GM10248 (cell line): ENCODE measurements at places on chromosomes 3 and 15.

DNA sequence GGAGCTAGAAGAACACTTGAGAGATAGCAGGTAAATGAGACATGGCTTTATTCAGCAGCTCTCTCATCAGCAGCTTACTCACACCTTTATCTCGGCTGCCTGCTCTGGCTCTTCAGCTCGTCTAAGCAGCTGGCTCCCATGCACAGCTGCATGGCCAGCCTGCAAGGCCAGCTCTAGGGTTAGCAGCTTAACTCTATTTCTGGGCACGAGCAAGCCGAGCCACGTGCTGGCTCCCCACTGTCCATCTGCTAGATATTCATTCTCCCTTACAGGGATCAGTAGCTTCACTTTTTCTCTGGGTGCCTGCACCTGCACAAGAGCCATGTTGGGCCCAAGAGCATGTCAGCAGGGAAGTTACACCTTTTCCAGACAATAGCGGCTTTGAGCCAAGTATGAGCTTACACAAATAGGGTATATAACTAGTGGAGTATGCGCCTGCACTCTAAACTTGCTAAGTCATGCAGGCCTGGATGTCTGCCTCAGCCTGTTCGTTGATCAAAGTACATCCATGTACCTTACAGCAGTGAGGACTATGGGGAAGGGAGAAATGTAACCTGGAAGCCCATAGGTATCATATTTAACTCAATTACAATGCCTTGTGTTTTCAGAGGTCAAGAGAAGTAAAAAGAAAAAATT is 174.9 kb upstream of the SNTN start:
- no peak for DNase-seq

GRCh38 chr15:27550635-27551034 is 548.5 kb downstream of the OCA2 start:
- DNase-seq, result no peak

- DNase-seq, result no peak
Measured at GRCh38 chr3:178583963-178584575, 47.8 kb downstream of the KCNMB2 start.

DNA sequence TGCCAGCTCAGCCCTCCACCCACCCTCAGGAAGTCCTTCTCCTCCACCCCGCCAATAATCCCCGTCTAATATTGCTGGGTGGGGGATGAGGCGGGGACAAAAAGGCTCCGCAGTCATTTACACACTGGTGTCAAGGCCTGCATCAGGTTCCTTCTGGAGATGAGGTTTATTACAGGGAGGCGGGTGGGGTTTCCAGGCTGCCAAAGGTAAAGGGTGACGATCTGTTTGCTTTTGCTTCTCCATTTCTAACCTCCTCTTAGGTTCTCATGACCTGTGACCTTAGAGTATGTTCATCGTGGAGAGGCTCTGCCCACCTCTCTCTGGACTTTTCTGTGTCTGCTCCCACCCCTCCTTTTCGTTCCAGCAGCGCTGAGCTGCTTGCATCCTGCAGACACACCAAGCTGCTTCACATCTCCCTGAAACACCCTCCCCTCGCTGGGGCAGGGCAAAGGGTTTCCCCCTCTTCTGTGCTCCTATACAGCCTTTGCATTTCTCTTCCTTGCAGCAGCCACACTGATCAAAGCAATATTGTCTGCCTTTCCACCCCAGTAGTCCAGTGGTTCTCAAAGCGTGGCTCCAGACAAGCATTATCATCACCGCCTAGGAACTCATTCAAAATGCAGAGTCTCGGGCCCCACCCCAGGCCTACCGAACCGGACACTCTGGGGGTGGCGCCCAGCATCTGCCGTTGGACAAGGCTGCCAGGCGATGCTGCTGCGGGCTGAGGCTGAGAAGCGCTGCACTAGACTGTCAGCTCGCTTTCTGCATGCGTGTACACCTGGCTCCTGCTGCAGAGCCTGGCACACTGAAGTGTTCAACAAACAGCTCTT is 26.6 kb downstream of the CA12 start:
- no peak for DNase-seq

GRCh38 chr15:65618560-65619109 is 3.1 kb upstream of the SLC24A1 start:
- DNase-seq, result no peak

DNA sequence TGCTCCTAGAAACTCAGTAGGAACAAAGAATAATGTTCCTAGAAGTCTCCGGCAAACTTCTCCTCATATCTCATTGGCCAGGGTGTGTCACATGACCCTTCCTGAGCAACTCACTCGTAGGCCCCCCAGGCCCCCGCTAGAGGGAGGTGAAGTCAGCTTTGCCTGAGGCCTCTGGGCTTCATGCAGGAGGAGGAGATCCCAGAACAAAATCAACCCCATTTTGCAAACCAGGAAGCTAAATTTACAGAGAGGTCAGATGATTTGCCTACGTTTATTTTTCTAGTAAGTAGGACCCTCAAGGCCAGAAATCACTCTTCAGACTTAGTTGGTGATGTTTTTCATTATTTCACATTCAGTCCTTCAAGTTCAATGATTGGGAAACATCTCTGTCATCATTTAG is 99.1 kb downstream of the SSR3 start:
- DNase-seq, result no peak

DNA sequence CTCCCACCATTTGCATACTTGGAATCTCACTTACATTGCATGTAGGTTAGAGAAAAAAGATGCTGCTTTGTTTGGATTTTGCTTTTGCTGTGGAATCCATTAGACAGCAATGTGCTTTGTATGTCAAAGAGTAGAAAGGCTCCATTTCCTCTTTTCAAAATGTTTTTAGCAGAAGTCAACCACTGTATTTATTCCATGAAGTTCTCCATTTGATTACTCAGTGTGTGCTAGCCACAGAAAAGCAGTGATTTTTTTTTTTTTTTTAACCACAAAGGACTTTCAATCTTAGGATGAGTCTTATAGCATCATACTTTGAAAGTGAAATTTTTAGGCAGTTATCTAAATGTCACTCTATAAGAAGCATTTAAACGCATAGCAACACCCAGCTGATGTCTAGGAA is 285.0 kb upstream of the ADAMTS9 start:
- no peak for DNase-seq

- DNase-seq, result no peak
Measured at GRCh38 chr3:31620656-31621055, 87.9 kb downstream of the STT3B start.

- DNase-seq, result no peak
Measured at GRCh38 chr3:144839991-144840390, 868.4 kb downstream of the DIPK2A start.

GRCh38 chr3:69403454-69403853 is 17.6 kb upstream of the FRMD4B start:
- no peak for DNase-seq

DNA sequence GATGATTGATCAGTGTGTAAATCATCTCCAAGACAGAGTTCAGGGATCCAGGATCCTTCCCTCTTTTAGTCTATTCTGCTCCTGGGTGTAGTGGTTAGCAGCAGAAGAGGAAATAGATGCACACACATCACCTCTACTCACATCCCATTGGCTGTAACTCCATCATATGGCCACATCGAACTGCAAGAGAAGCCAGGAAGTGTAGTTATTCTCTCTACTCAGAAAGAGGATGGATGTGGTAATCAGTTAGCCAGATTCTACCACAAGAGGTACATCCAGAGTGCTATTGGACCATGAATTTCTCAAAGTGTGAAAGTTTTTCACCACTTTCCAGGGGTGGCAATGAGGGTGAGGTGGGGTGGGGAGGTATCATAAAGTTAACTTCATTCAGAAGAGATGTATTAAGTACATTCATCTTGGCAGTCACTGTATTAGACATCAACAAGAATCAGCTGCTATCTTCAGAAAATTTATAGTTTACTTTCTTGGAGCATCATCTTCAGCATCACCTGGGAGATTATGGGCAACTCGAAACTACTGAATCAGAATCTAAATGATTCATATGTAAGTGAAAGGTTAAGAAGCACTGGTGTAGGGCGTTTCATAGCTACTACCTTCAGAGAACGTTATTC is 60.6 kb upstream of the GAP43 start:
- DNase-seq, result no peak

GRCh38 chr15:98715890-98716443 is 67.6 kb downstream of the IGF1R start:
- DNase-seq, result no peak

DNA sequence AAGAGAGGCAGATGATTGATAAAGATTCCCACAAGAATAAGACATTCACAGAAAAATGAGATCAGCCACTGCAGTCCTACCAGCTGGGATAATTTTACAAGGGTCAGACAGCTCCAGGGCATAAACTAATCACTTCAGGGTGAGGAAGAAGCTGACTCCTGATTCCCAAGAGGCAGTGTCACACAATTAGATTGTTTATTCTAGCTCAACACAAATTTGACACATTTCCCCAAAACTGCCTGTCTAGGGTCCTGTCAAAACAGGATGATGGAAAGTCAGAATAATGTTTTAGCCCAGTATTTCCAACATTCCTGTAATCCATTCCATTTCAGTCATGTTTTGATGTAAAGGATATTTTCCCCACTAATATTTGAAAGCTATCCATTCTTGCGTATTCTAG is 110.8 kb downstream of the TNIK start:
- no peak for DNase-seq

DNA sequence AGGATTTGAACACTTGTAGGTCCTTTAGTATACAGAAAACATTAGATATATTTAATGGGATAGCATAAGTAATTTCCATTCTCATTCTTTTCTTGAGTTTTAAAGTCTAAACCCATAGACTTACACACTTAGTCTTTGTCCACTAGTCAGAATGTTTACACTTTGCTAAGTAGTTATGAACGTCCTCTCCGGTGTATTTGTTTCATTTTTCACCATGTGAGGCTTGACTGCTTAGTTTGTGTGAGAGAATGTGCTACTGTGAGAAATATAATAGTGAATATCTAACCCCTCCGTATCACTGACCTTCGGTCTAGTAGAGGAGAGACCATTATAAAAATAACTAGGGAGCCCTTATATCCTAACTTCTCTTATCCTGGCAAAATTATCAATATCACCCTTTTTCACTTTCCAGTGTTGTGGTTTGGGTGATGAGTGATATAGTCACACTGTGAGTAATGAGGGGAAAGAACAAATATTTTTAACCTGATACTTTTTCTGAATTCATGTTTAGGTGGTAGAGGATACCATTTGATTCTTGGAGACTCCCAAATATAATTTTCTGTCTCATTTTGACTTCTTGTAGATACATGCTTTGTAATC is 122.4 kb downstream of the UBE2E2 start:
- no peak for DNase-seq

DNA sequence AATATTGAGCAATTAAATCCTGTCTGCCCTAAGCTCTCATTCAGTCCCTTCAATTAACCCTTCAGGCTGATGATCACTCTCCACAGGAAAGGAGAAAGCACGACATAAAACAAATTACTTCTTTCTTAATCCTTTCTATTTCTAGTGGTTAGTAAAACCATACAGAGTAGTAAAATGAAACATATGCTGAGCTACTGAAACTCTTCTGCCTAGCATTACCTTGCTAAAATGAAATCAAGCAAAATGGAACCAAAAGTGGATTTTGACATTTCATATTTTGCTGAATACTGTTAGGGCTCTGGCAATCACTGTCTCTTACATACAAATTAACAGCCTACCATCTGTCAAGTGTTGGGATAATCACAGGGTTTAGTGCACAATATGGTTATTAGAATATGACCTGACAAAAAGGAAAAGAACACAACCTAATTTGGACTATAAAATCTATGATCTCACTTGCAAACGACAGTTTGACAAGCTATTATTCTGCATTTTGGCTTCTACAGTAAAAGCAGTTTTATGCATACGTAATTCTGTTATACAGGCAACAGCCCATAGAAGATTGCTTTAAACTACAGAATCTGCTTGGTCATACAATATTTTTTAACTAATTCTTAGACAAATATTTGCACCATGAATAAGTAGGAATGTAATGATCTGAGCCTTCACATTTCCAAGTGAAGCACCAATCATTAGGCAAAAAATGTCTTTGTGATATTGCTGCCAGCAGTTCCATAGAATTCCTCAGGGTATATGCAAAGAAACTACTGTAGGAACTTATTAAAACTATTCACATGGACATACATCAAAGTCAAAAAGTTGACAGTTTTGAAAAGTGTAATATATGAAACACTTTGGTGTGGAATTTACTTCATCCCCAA is 105.0 kb downstream of the FHIT start:
- DNase-seq, result no peak

DNA sequence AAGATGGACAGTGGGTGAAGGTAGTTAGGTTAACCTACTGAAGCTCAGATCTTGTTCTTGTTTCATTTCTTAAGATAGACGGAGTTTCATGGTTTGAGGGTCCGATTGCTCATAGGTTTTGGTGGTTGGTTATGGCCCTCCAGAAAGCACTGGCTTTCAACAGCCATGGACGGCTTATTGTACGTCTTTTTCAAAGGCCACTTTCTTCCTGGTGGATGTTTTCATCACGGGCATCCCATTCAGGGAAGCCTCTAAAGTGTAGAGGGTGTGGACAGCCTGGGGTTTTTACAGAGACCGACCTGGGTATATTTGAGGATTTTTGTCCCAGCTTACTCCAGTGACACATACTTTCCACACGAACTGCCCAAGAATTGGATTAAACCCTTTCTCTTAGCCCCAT is 132.7 kb upstream of the ONECUT1 start:
- no peak for DNase-seq

DNA sequence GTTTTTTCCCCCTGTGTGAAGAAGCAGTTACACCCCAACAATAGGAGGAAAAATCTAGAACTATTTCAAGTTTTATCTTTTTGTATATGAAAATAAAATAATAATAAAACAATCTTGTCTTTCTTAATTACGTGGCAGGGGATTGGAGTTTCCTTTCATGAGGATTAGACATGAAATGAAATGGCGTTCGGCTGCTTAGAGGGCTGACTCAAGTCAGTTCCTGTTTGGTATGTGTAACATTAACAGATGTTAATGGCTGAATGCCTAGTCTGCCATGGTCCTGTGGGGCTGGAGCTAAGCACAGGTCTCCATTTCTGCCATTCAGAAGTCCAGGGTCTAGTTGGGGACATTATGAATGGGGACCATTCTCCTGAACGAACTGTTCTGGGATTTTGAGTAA is 3.1 kb upstream of the EXOG start:
- no peak for DNase-seq

DNA sequence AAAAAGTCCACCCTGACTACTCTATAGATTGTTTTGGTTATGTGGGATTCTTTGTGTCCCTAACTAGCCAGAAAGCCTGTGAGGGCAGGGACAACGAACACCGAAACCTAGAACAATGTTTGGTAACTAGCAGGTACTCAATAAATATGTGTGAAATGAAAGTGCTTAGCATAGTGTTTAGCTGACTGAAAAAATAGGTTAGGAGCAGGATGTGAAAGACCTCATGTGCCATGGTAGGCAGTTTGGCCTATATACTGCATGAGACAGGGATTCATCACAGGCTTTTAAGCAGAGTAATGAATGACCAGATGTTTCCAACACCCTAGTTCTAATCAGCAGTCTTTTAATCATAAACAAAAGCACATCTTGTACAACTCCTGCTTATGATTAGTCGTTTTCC is 64.2 kb downstream of the MYO5A start:
- peak; percentile 49 for DNase-seq

- DNase-seq, result no peak
Measured at GRCh38 chr3:5005367-5005766, 26.1 kb downstream of the BHLHE40 start.

- DNase-seq, result peak; percentile 74
Measured at GRCh38 chr15:52021128-52021671, 2.2 kb downstream of the MAPK6 start.
